A549 treated with GW870086 at 1 μM for 4 hours (cell line): ENCODE measurements at places on chromosomes 11 and 22. TPM values are rescaled to one million over a fixed set of nuclear protein-coding genes. Genes with fewer than 3 reads are reported as not detected.

The C11orf65 gene
- total RNA-seq, result 0.12 to 0.49 TPM (median 0.14 TPM) in 3 of 5 replicates, not detected in the others

The TUB gene
- 4.7 to 7.2 TPM (median 6.1 TPM) in 5 replicates for total RNA-seq

The TCN2 gene
- 4.7 to 5.8 TPM (median 5.3 TPM) in 5 replicates for total RNA-seq

The C11orf21 gene
- total RNA-seq, result not detected in 5 replicates

The PLAAT5 gene
- not detected in 5 replicates for total RNA-seq

The CSF2RB gene
- total RNA-seq, result not detected in 5 replicates

The DDI1 gene
- total RNA-seq, result not detected in 5 replicates

The PLA2G3 gene
- not detected in 5 replicates for total RNA-seq

The PTPN5 gene
- total RNA-seq, result 0.17 TPM in 1 of 5 replicates, not detected in the others

The CCDC87 gene
- total RNA-seq, result 0.21 to 0.68 TPM (median 0.53 TPM) in 5 replicates

The PDGFB gene
- 4.3 to 5.5 TPM (median 4.7 TPM) in 5 replicates for total RNA-seq

The SYT13 gene
- total RNA-seq, result 5.5 to 7.9 TPM (median 7.3 TPM) in 5 replicates

The MUC5AC gene
- 1.5 to 2.3 TPM (median 2.0 TPM) in 5 replicates for total RNA-seq

The MS4A1 gene
- total RNA-seq, result not detected in 5 replicates

The OR5A1 gene
- total RNA-seq, result not detected in 5 replicates

The CNTF gene
- 1.0 to 1.5 TPM (median 1.3 TPM) in 5 replicates for total RNA-seq

The SMC1B gene
- total RNA-seq, result 0.03 TPM in 2 of 5 replicates, not detected in the others

The ISX gene
- not detected in 5 replicates for total RNA-seq

The USP2 gene
- 0.48 to 0.79 TPM (median 0.68 TPM) in 5 replicates for total RNA-seq

The IL18 gene
- total RNA-seq, result 92.0 to 107 TPM (median 99.7 TPM) in 5 replicates

The POU2AF2 gene
- not detected in 5 replicates for total RNA-seq

The PVALB gene
- not detected in 5 replicates for total RNA-seq

The CHST1 gene
- 1.6 to 3.0 TPM (median 2.5 TPM) in 5 replicates for total RNA-seq

The NECTIN1 gene
- 8.6 to 12.6 TPM (median 10.8 TPM) in 5 replicates for total RNA-seq

The TMEM121B gene
- total RNA-seq, result 0.10 to 0.19 TPM (median 0.15 TPM) in 5 replicates

The CASP5 gene
- total RNA-seq, result not detected in 5 replicates

The PAX6 gene
- 0.93 to 1.6 TPM (median 1.3 TPM) in 5 replicates for total RNA-seq

The C11orf52 gene
- total RNA-seq, result not detected in 5 replicates

The LYVE1 gene
- 0.27 to 0.84 TPM (median 0.51 TPM) in 5 replicates for total RNA-seq

The TBX10 gene
- not detected in 5 replicates for total RNA-seq
